ENCODE measurements at places on chromosomes 6 and 20.
A peak's percentile ranks its signal among the peaks of the same experiment; 100 is the strongest.

DNA sequence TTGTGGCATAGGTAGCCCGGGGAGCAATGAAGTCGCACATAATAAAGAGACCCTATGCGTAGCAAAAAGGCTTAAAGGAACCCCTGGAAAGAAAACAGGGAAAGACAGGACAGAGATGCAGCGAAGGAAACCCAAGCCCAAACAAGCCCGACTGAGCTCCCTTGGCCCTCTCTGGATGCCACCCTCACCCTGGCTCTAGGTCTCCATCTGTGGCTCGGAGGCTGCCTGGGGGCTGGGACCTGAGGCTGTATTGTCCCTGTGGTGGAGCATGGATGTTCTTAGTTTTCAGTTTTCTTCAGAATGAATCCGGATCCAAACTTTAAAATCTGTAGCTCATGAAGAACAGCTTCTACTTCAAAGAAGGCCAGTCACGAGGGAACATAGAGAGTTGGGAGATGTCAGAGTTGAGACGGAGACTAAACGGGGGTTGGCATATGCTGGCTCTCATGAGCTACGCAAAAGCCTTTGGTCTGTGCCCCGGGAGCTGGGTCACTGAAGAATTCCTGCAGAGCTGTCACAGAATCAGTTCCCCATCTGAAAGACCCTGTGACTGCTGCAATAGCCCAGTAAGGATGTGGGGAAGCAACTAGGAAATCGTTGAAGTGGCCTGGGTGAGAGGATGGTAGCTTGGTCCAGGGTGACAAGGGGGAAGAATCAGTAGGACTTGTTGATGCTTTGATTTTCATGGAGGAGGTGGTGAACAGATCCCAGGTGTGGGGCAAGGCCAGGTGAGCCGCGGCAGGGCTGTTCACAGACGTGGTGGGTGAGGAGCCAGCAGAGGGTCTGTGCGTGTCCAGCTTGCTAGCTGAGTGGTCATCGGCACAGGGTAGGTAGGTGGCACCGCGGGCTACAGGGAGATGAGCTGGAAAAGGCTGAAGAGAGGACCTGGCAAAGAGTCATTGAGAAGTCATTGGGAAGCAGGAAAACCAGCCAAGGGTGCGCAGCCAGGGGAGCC, 35.2 kb downstream of the SYNDIG1 start:
- no peak for DNase-seq

DNA sequence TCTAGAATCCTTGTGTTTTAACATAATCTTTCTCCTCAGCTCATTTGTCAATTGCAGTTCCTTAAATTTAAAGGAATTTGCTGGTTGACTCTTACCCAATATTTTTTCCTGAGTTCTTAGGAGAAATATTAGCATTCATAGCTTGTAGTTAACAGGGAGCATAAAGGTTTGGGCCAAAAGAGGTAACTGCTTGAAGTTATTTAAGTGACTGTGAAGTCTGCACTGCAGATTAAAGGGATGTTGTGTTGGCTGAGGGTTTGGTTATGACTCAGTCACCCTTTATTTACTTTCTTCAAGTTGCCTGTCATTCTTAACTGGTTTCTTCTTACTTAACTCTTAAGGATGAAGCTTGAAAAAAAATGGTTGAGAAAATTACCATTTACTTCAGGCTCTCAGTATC, 220.3 kb upstream of the LAMP5 start:
- peak; percentile 63 for DNase-seq

DNA sequence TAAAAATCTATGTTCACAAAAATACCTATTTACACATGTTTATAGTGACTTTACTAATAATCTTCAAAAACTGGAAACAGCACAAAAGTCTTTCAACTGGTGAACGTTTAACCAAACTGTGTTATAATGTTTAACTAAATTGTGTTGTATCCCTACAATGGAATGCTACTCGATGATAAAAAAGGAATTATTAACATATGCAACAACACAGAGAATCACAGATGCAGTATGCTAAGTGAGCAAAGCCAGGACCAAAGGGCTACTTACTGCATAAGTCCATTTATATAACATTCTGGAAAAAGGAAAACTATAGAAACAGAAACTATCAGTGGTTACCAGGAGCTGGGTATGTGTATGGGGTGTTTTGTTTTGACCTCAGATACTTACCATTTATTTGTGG, 602.2 kb upstream of the BTBD3 start:
- no peak for DNase-seq

- no peak for DNase-seq
Observed at GRCh38 chr6:146240322-146240721, 211.5 kb downstream of the GRM1 start.

GRCh38 chr20:62704341-62704948, 4.2 kb upstream of the NTSR1 start:
- peak; percentile 94 for DNase-seq

- DNase-seq = no peak
Observed at GRCh38 chr20:57450419-57450818, 59.2 kb downstream of the RBM38 start.

- DNase-seq = no peak
Observed at GRCh38 chr6:165204807-165205545, 104.4 kb downstream of the C6orf118 start.

GRCh38 chr6:158648682-158649131, 1.1 kb upstream of the SYTL3 start:
- DNase-seq = peak; percentile 94

DNA sequence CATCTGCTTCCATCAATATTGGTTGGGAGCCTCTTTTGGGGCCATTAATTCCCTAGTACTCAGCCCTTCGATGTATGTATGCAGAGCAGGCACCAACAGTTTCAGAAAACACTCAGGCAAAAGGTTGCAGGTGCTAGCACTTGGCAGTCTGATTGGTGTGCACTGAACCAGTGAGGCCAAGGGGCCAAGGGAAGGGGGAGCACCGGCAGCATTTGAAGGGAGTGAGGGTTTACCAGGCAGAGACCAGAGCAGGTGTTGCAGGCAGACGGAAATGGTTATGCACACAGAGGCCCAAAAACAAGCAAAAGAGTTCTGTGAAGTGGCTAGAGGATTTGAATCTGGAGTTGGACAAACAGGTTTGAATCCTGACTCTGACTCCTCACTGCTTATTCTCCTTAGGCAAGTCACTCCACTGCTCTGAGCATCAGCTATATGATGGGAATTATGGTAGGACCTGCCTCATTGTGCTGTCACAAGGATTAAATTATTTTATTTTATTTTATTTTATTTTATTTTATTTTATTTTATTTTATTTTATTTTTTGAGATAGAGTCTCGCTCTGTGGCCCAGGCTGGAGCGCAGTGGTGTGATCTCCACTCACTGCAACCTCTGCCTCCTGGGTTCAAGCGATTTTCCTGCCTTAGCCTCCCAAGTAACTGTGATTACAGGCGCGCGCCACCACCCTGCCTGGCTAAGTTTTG, 58.1 kb upstream of the SHLD1 start:
- no peak for DNase-seq

DNA sequence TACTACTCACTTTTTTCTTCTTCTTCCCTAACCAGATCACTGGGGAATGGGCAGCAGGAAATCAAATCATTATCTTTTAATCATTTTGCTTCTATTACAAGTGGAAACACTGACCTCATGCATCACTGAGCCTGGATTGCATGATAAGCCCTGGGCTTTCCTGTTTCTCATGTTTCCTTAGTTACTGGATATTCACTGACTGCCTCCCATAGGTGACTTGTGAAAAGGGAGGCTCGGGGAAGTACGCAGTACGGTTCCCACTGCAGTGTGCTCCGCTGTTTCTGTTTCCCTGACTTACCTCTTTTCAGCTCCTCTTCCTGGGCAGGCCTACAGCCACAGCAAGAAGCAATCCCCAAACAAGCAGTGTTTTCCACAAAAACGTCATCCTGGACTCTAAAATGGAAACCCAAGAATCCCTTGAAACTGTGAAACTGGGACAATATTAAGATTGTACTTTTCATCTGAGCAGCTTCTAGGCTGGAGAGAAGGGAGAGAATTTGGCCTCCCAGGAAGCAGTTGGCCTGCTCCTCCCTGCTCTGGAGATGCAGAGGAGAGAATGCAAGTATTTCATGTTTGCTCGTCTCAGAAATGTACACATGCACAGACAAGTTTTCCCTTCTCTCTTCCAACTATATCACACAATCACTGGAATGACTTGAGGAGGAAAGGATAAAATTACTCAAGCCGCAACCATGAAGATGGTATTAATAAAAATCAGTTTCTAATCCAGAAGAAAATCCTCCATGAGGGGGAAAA, 13.1 kb downstream of the BTNL2 start:
- DNase-seq = peak; percentile 45

- no peak for DNase-seq
Observed at GRCh38 chr20:62418709-62419487, 8.4 kb downstream of the RBBP8NL start.

GRCh38 chr6:93974332-93974731, 555.0 kb upstream of the EPHA7 start:
- DNase-seq = no peak

DNA sequence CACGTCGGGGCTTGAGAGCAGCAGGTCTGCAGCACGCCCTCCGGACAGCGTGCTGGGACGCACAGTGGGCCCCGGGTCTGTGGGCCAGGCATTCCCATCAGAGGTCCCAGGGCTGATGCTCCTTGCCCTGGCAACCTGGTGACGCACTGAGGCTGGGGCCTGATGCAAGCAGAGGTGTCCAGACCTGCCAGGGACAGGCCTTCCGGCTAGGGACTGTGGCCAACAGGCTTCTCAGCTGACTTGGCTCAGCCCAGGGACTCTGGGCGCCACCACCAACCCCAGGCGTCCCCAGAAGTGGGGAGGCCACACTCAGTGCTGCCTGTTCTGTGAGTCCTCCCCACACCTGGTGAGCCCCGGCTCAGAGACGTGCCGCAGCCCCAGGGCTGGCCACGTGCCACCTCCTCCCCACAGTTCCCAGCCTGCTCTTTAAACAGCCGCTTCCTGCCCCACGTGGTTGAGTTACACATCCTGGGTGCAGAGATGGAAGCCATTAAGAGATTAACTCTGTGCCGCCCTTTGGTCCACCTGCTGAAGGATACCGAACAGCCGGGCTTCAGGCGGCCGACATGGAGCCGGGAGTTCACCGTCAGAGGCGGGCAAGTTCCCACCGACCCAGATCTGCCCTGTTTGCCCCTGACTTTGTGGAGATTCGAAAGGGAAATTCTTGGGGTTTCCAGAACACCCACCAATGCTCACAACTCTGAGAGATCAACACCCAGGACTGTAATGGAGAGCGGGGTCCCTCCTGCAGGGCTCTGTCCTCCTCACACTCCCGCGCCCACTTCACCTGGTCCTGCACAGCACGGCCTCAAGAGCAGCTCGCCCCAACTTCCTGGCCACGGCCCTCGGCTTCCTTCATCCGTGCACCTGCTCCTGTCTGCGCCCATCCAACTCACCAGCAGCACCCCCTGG, 37.6 kb upstream of the ZBP1 start:
- no peak for DNase-seq

GRCh38 chr6:27809939-27810767, 102.0 kb downstream of the OR2B2 start:
- peak; percentile 97 for DNase-seq

Data from fibroblast of skin of right quadriceps (primary cell).